ENCODE measurements at places on chromosomes 6 and 20. TPM values are rescaled to one million over a fixed set of nuclear protein-coding genes. Genes with fewer than 3 reads are reported as not detected.

The SLCO4A1 gene
- 0.50 TPM for total RNA-seq

The FLRT3 gene
- 5.1 TPM for total RNA-seq

The PARD6B gene
- 1.0 TPM for total RNA-seq

The FAM83D gene
- total RNA-seq, result 21.3 TPM

The WFDC10B gene
- not detected for total RNA-seq

The PGK2 gene
- total RNA-seq, result not detected

The PRDM13 gene
- not detected for total RNA-seq

The SUMO4 gene
- total RNA-seq, result 1.0 TPM

The RTF2 gene
- total RNA-seq, result 86.3 TPM

The ARG1 gene
- not detected for total RNA-seq

Measured in fibroblast of lung (primary cell).